ENCODE measurements at places on chromosomes 4 and X. TPM values are rescaled to one million over a fixed set of nuclear protein-coding genes. Genes with fewer than 3 reads are reported as not detected.

The MAGEC1 gene
- polyA plus RNA-seq: not detected

The DRP2 gene
- polyA plus RNA-seq: 0.22 TPM

The BEND2 gene
- polyA plus RNA-seq: not detected

The HAND2 gene
- 141 TPM for polyA plus RNA-seq

The FAM47E gene
- 11.1 TPM for polyA plus RNA-seq

The FAT4 gene
- 3.3 TPM for polyA plus RNA-seq

The BMX gene
- polyA plus RNA-seq: not detected

The SATL1 gene
- polyA plus RNA-seq: 0.17 TPM

The SMIM10 gene
- 3.4 TPM for polyA plus RNA-seq

The COX18 gene
- polyA plus RNA-seq: 5.4 TPM

The BMPR1B gene
- polyA plus RNA-seq: 1.8 TPM

The TSPAN7 gene
- polyA plus RNA-seq: 23.2 TPM

The ARMCX1 gene
- polyA plus RNA-seq: 41.5 TPM

The SYAP1 gene
- 52.1 TPM for polyA plus RNA-seq

The GPC4 gene
- polyA plus RNA-seq: 16.0 TPM
